ENCODE measurements at places on chromosomes 12 and 14. TPM values are rescaled to one million over a fixed set of nuclear protein-coding genes. Genes with fewer than 3 reads are reported as not detected.

- no peak overlapping the region for H3K27ac ChIP-seq
- peaks cover 5% of the 10 kb centered on the region for H3K4me1 ChIP-seq
- H3K27me3 ChIP-seq = peaks cover 26% of the 10 kb centered on the region
- no peak overlapping the region for H3K4me3 ChIP-seq
- DNase-seq = no peak
Measured at GRCh38 chr14:78324353-78324752, 154.2 kb downstream of the NRXN3 start.

- no peak overlapping the region for H3K27ac ChIP-seq
- no peaks in the 10 kb centered on the region for H3K36me3 ChIP-seq
- no peak overlapping the region for H3K4me3 ChIP-seq
- DNase-seq = no peak
Measured at GRCh38 chr12:59678759-59679411, 83.1 kb downstream of the SLC16A7 start.

DNA sequence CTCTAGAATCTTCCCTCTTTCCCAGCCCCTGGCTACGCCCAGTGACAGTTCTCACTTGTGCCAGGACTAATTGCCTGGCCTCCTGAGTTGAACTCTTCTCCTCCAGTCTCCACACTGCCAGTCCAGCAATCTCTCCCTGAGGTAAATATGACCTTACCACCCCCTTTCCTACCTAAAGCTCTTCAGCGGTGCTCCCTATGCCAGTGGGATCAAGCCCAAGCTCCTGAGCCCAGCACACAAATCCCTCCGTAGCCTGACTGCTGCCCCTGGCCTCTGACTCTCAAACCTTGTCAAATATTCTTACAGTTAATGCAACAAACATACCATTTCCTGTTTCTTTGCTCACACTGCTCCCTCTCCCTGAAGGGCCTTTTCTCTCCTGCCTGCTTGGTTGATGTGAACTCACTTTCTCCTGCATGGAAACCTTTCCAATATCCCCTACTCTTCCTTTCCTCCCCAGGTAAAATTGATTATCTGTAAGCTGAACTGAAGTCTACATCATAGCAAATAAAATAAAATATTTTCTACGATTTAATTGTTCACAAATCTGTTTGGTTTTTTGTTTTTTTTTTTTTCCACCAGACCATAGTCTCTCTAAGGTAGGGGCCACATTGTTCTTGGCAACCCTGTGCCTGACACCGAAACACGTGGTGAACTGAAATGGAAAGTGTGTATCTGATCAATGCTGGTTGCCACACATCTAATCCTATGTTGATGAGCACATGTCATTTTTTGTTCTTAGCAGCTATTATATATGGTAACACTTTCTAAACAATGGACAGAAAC lies 147.5 kb downstream of the SLC38A6 start:
- no peaks in the 10 kb centered on the region for H3K27me3 ChIP-seq
- H3K36me3 ChIP-seq = no peaks in the 10 kb centered on the region
- peak overlapping the region; percentile 73 for H3K27ac ChIP-seq
- DNase-seq = no peak
- no peak overlapping the region for H3K4me3 ChIP-seq

- H3K4me3 ChIP-seq = no peak overlapping the region
- H3K27ac ChIP-seq = no peak overlapping the region
- DNase-seq = no peak
- H3K27me3 ChIP-seq = no peaks in the 10 kb centered on the region
Measured at GRCh38 chr12:112207397-112207924, 82.1 kb downstream of the TRAFD1 start.

GRCh38 chr14:91348845-91349465 lies 68.7 kb downstream of the CCDC88C start:
- no peaks in the 10 kb centered on the region for H3K36me3 ChIP-seq
- no peak overlapping the region for H3K4me3 ChIP-seq
- H3K4me1 ChIP-seq = peaks cover 11% of the 10 kb centered on the region
- DNase-seq = no peak
- peaks cover 4% of the 10 kb centered on the region for H3K27me3 ChIP-seq

Gene PRKD1
- total RNA-seq = 25.3 TPM

Gene KRT75
- not detected for total RNA-seq

Gene MYO1H
- not detected for total RNA-seq

Gene TBC1D30
- total RNA-seq = 2.8 TPM

Gene PPP1R3E
- 11.5 TPM for total RNA-seq
